Glutamatergic neuron (in vitro differentiated cells): ENCODE measurements at places on chromosomes 5 and 9. TPM values are rescaled to one million over a fixed set of nuclear protein-coding genes. Genes with fewer than 3 reads are reported as not detected.

DNA sequence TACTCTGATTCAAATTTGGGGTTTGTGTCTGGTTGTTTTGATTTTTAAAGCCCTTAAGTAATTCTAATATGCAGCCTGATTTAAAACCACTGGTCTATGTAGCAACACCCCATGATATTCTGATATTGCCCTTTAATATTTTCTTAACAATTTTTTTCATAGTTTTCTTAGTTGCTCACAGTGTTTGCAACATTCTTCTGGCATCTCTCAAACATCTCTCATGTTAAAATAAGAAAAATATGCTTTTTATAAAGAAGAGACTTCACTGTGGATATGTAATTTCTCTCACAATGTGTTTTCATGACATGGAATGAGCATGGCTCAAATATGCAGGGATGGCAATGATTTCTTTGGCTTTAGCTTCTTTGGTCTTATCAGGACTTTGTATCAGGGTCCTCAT is 183.7 kb downstream of the TAF11L14 start:
- no peaks in the 10 kb centered on the region for H3K27me3 ChIP-seq
- H3K4me1 ChIP-seq: no peaks in the 10 kb centered on the region
- no peak overlapping the region for H3K4me3 ChIP-seq
- H3K27ac ChIP-seq: no peak overlapping the region
- H3K36me3 ChIP-seq: no peaks in the 10 kb centered on the region

Gene FABP6
- 7.7 TPM for total RNA-seq

DNA sequence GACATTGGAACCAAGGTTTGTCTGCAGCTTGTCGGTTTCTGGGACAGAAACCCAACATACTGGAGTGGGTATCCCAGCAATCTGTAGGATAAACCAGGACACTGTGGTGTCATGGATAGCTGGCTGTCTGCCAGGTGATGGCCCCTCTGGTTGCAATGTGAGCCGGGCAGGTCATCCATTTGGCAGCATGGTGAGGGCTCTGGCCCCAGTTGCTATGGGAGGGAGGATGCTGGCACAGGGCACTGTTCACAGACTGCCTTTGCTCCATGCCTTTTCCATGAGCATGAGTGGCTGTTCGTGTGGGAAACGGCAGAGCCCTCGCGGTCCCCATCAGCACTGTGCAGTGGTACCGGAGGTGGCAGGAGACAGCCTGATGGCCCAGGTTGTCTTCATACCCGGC is 6.4 kb downstream of the S1PR3 start:
- no peak overlapping the region for H3K4me3 ChIP-seq
- no peaks in the 10 kb centered on the region for H3K36me3 ChIP-seq
- DNase-seq: no peak
- H3K27me3 ChIP-seq: peaks cover 5% of the 10 kb centered on the region

GRCh38 chr5:146101646-146102045 is 3.7 kb downstream of the PLAC8L1 start:
- H3K27me3 ChIP-seq: peaks cover 1% of the 10 kb centered on the region
- no peak overlapping the region for H3K27ac ChIP-seq
- DNase-seq: no peak
- H3K36me3 ChIP-seq: peaks cover 5% of the 10 kb centered on the region

Gene ENTREP1
- 1.0 TPM for total RNA-seq

DNA sequence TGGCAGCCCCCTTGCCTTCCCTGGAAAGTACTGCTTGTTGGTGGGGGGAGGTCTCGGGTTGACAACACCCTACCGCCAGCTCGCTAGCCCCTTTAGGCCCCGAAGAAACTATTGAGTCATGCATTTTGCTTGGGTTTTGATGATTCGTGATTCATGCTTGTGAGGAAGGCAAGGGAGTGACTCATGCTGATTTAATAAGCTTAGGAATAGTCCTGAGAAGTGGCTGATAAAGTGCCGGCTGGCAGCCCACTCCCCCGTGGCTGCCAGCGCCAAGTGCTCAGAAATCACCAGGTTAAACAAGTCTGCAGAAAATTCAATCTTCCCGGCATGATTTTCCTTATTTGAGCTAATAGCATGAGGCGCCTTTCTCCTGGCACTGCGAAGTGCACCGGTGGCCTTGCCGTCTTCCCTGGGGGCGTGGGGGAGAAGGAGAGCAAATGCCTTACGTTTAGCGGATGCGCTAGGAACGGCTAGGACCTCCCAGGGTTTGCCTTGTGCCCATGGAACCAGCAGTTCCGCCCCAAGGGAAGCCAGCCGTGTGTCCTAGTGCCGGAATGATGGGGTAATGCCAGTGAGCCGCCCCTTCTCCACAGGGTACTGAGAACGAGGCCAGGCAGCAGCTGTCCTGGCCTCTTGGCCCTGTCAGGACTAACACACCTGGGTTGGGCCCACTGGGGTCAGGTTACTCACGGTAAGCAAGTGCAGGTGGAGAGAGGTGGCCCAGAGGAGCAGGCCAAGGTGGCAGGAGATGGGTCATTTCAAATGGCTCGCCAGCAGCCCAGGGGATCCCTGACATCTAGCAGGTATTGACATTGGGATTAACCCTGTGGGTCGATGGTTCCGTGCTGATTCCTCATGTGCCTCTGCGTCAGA is 151.9 kb downstream of the MACROH2A1 start:
- H3K4me1 ChIP-seq: peaks cover 4% of the 10 kb centered on the region
- H3K36me3 ChIP-seq: peaks cover 3% of the 10 kb centered on the region
- H3K4me3 ChIP-seq: no peak overlapping the region
- H3K27ac ChIP-seq: no peak overlapping the region
- no peak for DNase-seq

DNA sequence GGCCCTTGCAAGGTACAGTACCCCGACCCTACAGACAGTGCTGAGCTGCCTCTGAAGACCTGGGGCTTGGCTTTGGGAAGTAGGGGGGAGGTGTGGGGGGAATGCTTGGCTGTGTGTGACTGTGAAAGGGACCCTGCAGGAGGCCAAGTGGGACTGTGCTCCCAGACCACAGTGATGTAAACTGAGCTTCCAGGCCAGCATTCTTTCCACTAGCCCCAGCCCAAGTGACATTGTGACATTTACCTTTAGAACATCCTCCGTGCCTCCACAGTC is 31.2 kb downstream of the HMCN2 start:
- H3K27me3 ChIP-seq: peaks cover 7% of the 10 kb centered on the region
- peak; percentile 4 for DNase-seq
- H3K4me1 ChIP-seq: peaks cover 11% of the 10 kb centered on the region
- H3K27ac ChIP-seq: no peak overlapping the region

Gene CD274
- total RNA-seq: not detected

Gene OR1Q1
- not detected for total RNA-seq
